Immature natural killer cell (primary cell): ENCODE measurements at places on chromosomes 1 and 21. TPM values are rescaled to one million over a fixed set of nuclear protein-coding genes. Genes with fewer than 3 reads are reported as not detected.

GRCh38 chr1:197314682-197315081 lies 46.6 kb downstream of the CRB1 start:
- DNase-seq = no peak

- no peak for DNase-seq
Observed at GRCh38 chr1:59539961-59540681, 243.2 kb downstream of the FGGY start.

Gene GPR37L1
- polyA plus RNA-seq = not detected

Gene TMPRSS15
- not detected for polyA plus RNA-seq
